NCI-H146 (cell line): ENCODE measurements at places on chromosomes 16 and 17.

GRCh38 chr17:81294512-81295030 is 536 bp downstream of the SLC38A10 start:
- peak; percentile 25 for DNase-seq

GRCh38 chr16:30941600-30942425 is 7.1 kb upstream of the ORAI3 start:
- peak; percentile 80 for DNase-seq

GRCh38 chr17:78214706-78215061 is 631 bp downstream of the BIRC5 start:
- no peak for DNase-seq

- DNase-seq, result no peak
Observed at GRCh38 chr17:13036751-13037150, 18.9 kb upstream of the ELAC2 start.

- no peak for DNase-seq
Observed at GRCh38 chr16:80285104-80285503, 255.7 kb upstream of the DYNLRB2 start.

DNA sequence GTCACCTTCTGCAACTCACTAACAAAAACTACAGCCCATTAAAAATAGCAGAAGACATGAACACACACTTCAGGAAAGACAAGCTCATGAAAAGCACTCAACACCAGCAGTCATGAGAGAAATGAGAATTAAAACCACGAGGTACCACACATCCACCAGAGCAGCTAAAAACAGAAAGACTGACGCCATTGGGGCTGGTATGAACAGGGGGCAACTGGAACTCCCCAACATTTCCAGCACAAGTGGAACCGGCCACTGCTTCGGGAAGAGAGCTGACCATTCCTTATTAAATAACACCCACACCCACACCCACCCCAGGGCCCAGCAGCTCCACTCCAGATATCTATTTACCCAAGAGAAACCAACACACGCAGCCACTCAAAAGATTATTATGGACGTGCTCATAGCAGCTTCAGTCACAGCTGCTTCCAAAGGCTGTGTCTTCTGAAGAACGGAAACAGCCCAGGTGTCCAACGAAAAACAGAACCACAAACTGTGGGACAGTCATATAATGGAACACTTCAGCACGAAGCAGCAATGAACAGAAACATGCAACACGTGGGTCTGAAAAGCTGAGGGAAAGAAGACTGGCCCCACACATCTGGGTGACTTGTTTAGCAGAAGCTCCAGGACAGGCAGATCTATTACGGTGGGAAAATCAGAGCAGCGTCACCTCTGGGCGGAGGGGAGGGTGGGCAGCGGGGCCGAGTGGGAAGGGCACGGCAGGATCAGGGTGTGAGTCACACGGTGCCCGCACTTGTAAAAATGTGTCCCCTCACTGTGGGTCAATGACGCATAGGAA is 41.1 kb downstream of the KLHDC4 start:
- DNase-seq, result no peak

- peak; percentile 45 for DNase-seq
Observed at GRCh38 chr17:78484271-78485246, 92.6 kb downstream of the DNAH17 start.

- DNase-seq, result no peak
Observed at GRCh38 chr16:80994451-80994850, 12.2 kb downstream of the CMC2 start.

DNA sequence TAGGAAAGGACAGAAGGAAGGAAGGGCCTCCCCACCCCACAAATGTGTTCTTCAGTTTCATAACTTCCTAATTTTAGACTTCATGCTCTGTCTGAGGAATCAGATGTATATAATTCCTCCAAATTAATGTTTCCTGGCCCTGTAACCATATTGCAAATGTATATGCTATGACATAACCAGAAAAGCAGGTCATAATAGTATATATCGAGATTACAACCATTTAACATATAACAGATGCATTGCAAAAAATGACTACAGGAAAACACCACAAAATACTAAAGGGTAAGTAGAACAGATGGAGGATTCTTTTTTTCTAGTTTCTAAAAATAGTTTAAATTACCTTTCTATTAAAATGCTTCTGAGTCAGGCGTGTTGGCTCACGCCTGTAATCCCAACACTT is 3.1 kb upstream of the EXOC7 start:
- no peak for DNase-seq
